ENCODE measurements at places on chromosomes 3 and 15.

GRCh38 chr3:45212095-45212468 is 14.0 kb downstream of the TMEM158 start:
- DNase-seq: no peak

GRCh38 chr15:73694419-73694818 is 10.2 kb downstream of the CD276 start:
- no peak for DNase-seq

- no peak for DNase-seq
These were observed 15.4 kb downstream of the ANPEP start for GRCh38 chr15:89799011-89799911.

DNA sequence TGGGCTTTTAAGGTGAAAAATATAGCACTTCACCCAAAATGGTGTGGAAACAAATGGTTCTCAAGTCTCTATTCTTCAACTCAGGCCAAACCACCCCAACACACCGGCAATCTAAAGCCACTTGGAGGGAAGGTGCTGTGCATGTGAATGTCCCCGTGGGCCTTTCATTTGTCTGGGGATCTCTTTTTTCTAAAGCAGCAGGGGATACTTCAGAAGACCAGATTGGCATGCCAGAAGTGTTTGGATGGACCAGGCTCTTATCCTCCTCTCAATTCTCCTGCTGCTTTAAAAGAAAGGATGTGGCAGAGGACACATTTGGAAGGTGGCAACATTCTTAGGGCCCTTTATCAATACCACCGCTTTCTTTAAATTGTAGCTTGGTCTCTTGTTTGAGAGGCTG is 193.1 kb downstream of the MEIS2 start:
- DNase-seq: no peak

- DNase-seq: no peak
These were observed 2.1 kb downstream of the ISL2 start for GRCh38 chr15:76338486-76339304.

GRCh38 chr3:185555860-185556347 is 3.5 kb upstream of the LIPH start:
- no peak for DNase-seq

DNA sequence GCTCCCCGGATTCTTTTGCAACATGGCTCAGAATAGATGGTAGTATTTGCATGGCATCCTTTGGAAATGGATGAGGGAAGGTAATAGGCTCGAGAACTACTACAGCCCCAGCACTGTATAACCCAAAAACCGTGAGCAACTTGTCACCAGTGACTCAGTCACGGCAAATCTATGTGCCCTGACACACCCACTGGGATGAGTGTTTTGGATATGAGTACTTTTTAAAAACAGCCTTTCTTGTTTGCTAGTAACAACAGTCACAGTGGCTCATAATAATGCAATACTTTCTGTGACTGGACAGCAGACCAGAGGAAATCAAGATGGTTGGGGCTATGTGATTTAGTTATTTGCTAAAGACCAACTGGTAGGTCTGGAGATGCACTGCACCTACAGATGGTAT is 299.6 kb downstream of the ULK4 start:
- no peak for DNase-seq

GRCh38 chr3:183370391-183370790 is 58.0 kb downstream of the MCF2L2 start:
- DNase-seq: no peak

DNA sequence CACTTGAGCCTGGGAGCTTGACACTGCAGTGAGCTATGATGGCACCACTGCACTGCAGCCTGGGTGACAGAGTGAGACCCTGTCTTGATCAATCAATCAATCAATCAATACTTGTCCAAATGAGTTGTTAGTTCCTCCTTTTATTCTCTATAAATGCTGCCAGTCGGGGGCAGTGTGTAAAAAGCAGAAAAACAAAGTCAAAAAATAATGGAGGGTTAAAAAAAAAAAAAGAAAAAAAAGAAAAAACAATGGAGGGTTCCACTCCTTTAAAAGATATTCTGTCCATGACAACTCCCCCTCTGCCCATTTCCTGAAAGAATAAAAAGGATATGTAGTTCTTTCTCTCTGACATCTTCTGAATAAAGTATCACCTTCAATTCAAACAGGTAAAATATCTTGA is 1068.6 kb downstream of the FHIT start:
- DNase-seq: no peak

DNA sequence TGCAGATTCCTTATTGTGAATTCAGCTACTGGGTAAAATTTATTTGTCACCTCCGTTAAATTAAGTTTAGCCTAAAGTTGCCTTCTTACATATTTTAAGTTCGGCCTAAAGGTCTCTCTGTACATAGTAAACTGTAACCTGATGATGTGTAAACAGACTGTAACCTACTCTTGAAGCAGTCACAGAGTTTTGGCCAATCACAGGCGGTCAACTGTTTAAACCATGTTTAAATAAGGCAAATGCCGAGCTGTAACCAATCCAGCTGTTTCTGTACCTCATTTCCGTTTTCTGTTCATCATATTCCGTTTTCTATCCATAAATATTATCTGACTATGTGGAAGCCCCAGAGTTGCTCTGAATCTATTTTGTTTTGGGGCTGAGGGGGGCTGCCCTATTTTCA is 2.4 kb upstream of the ADAMTSL3 start:
- DNase-seq: no peak

DNA sequence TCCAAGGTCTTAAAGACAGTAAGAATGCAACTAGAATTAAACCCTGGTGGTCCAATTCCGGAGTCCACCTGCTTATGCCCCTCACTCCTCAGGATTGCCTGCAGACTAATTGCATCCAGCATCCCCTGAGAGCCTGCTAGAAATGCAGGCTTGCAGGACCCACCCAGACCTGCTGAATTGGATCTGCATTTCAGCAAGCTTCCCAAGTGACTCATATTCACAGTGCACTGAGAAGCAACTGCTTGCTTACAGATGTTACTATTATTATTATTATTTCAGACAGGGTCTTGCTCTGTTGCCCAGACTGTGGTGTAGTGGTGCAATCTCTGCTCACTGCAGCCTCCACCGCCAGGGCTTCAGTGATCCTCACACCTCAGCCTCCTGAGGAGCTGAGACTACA is 83.5 kb upstream of the VGLL4 start:
- DNase-seq: no peak

- DNase-seq: no peak
These were observed 175.3 kb upstream of the HES1 start for GRCh38 chr3:193960487-193961274.

DNA sequence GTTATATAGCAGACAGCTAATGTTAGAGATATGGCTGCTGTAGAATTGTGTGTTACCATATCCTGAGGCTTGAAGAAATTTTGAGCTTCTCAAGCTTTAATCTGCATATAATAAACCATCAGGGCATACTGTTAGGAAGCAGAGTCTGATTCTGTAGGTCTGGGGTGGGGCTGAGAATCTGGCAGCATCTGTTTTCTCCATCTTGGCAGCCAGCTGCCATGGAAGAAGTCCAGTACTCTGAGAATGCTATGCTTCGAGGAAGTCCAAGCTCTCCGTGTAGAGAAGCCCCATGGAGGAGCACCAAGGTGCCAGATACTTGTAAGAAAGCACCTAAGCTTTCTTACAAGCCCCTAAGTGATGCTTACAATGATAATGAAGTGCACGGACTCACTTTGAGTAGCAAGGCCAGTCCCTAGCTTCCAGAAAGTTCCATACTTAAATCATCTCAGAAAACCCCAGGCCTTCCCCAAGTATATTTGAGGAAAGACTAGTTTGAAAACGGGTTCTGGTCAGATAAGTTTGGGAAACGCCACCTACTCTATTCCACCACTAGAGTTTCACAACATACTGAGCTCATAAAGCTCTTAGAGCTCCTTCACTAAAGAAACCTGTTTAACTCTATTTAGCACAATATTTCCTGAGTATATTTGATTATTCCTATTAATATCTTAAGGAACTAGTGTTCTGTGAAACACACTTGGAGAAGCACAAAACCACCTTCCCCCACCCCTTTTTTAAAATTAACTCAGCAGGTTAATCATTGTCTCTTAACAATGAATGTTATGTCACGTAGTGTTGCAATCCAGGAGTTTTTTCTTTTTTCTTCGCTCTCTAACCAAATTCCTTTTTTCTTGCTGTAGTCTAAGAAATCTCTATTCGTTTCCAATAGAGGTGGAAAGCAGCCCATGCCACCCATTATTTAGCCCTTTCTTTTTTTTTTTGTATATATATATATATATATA is 59.9 kb upstream of the RASGRP1 start:
- no peak for DNase-seq

DNA sequence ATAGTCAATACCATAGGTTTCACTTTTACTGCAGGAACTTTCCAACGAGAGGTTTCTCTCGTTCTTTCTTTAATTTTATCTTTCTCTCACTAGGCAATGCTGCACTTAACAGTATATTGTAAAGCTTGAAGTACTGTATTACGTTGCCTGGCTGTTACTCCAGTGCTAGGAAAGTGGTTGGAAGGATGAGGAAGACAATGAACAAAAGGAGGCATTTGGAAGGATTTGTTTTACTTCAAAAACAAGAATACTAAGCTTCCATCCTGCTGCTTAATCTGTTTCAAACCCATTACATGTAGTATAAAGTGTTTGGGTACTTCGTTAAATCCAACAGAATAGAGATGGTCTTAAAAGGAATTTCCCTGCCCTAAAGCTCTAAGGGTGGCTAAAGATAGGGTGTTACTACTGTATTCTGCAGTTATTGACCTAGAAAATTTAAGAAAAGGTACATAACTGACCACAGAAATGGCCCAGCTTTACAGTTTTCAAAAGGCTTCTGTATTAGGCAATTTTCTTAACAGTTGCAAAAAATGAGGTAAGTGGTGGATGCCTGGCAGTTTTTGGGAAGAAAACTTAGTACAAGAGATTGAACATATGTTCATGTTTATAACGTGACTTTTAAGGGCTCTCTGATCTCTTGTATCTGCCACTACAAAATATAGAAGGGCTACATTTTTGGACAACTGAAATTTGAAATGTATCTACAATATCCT is 785 bp upstream of the IFT57 start:
- DNase-seq: no peak

- DNase-seq: no peak
These were observed 227.2 kb upstream of the TBL1XR1 start for GRCh38 chr3:177424521-177424920.

- no peak for DNase-seq
These were observed 60.8 kb downstream of the PLOD2 start for GRCh38 chr3:146100180-146100579.
